Right renal pelvis (tissue), 4 donors: ENCODE measurements at places on chromosomes 12 and 14. TPM values are rescaled to one million over a fixed set of nuclear protein-coding genes. Genes with fewer than 3 reads are reported as not detected.
A peak's percentile ranks its signal among the peaks of the same experiment; 100 is the strongest.

- DNase-seq, result no peak
Observed at GRCh38 chr12:113860059-113860820, 105.9 kb downstream of the RBM19 start.

Gene FAM90A1
- polyA plus RNA-seq, result 1.3 TPM

DNA sequence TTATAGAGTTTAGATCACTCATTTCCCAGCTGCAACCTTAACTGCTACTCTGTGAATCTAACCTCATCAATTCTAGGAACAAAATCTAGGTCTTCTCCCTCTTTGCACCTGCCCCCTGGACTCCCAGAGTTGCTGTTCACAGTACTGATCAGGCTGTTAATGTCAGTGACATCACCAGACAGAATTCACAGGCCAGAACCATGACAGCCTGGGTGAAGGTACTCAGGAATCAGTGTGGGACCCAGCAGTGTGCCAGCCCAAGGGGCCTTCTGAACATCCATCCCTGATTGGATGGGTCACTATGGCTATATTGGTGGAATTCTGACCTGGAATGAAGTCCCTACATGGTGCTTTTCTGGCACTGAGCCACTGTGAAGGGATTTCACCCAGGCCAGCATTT lies 72.8 kb downstream of the CLMN start:
- no peak for DNase-seq

DNA sequence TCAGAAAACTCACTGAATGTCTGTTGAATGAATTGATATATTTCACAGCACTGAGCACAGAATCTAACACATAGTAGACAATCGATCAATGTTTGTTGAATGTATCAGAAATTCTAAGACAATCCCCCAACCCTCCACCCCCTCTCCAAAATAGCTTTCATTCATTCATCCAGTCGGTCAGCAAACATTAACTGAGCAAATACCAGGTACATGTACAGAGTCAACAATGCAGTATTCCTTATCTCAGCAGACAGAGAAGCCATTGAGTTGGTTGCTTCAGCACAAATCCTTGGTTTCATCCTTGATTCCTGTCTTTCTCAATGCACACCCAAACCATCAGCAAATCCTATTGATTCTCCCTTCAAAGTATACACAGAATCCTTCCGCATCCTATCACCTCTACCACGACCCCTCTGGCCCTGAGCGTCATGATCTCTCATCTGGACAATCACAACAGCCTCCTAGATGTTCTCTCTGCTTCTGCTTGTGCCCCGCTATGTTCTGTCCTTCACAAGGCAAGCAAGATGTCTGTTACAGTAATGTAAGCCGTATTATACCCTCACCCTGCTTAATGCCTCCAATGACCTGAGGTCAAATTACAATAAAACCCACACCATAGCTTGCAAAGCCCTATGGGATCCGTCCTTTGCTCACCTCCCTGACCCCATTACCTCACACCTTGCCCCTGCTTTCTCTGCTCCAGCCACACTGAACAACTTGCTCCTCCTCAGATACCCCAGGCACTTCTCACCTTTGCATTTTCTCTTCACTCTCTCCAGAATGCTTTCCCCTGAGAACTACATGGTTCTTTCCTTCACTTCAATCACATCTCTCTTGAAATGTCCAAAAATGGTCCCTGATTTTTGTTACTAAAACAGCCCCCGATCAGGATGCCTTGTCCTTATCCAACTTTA lies 738.1 kb upstream of the TBX3 start:
- DNase-seq, result no peak

- DNase-seq, result no peak
Observed at GRCh38 chr14:100620255-100621100, 33.3 kb upstream of the BEGAIN start.

GRCh38 chr12:45615268-45615667 lies 114.2 kb upstream of the ARID2 start:
- DNase-seq, result no peak

Gene LPAR5
- 1.7 TPM for polyA plus RNA-seq

DNA sequence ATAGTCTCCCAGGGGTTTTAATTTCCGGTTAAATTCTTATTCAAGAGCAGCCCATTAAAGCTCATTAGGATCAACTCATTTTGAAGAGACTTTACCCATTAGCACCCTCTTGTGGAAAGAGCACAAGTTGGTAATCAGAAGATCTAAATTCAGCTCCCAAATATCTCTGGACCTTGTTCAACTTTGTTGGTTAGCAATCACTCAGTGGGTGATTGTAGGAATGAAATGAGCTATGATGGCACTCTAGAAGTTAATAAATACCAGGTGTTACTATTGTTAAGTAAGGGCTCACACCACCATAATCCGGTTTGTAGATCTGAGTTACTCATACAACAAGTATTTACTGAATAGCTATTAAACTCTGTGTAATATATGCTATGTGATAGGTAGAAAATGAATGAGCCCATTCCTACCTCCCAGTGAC lies 42.9 kb downstream of the TRIP11 start:
- peak; percentile 38 for DNase-seq

Gene TAS2R7
- not detected for polyA plus RNA-seq

Gene REM2
- 1.7 TPM for polyA plus RNA-seq

- no peak for DNase-seq
Observed at GRCh38 chr14:99736603-99737371, 52.7 kb downstream of the CYP46A1 start.

GRCh38 chr14:102738373-102739189 lies 38.7 kb upstream of the TRAF3 start:
- no peak for DNase-seq

Gene CCDC59
- 55.7 TPM for polyA plus RNA-seq

Gene GPR84
- not detected for polyA plus RNA-seq

DNA sequence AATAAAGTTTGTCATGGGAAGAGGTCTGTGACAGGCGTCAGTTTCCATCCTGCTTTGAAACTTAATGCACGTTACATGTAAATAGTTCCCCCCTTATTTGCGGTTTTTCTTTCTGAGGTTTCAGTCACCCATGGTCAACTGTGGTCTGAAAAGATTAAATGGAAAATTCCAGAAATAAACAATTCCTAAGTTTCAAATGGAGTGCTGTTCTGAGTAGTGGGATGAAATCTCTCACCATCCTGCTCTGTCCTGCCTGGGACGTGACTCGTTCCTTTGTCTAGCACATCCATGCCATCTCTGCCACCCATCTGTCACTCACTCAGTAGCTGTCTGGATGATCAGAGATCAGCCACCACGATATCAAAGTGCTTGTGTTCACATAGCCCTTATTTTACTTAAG lies 51.3 kb upstream of the DICER1 start:
- DNase-seq, result no peak

DNA sequence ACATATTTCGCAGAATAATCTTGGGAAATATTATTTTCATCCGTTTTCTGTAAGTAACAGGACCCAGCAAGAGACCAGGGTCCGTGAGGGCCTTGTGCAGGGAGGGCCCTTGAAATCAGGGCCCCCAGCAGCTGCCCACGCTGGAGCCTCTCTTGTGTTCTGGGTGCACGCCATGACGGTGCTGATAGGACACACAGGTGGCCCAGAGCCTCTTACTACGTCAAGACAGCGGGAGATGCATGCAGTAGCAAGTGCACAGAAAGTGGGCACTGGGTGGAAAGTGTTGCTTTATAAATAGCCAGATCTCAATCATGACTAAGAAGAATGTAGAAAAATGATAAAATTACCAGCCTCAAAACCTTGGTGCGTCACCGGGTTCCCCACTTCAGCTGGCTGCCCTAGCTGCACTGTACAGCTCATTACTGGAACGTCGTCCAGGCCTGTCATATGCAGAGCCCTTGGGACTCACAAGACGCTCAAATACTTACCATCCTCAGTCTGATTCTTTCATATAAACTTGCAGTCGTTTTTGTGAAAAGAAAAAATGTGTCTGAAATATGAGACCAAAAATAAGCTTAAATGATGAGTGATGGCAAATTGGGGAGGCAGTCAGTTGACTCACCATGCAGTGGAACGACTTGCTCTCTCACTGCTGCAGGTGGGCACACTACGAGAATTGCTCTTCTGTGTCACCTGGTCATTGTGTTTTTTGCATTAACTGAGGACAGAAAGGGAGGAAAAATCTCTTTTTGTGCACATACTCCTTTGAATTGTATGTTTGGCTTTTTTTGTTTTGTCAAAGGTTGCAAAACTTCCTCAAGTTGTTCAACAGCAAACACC lies 68.2 kb downstream of the DDX51 start:
- DNase-seq, result no peak

Gene DUSP6
- polyA plus RNA-seq, result 94.1 TPM

- no peak for DNase-seq
Observed at GRCh38 chr12:51915951-51916350, 8.6 kb downstream of the ACVRL1 start.

DNA sequence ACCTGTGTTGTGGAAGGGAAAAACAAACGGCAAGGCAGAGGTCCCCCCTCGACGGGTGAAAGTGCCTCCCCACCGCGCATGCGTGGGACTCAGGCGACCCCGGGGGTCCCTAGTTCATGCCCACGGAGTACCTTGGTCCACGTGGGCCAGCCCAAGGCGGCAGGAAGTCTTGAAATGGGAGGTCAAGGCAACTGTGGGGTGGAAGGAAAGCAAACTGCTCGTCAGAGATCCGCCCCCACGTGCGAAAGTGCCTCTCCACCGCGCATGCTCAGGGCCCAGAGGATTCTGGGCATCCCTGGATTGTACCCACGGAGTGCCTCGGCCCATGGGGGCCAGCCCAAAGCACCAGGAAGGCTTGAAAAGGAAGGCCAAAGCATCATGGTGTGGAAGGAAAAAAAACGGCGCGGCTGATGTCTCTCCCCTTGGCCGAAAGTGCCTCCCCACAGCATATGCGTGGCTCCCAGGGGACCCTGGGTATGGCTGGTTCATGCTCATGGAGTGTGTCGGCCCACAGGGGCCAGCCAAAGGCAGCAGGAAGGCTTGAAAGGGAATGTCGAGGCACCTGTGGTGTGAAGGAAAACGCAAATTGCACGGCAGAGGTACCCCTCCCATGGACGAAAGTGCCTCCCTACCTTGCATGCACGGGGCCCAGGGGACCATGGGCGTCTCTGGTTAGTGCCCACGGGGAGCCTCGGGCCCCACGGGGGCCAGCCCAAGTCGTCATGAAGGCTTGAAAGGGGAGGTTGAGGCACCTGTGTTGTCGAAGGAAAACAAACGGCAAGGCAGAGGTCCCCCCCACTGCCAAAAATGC lies 369.7 kb downstream of the ALG10 start:
- DNase-seq, result no peak

DNA sequence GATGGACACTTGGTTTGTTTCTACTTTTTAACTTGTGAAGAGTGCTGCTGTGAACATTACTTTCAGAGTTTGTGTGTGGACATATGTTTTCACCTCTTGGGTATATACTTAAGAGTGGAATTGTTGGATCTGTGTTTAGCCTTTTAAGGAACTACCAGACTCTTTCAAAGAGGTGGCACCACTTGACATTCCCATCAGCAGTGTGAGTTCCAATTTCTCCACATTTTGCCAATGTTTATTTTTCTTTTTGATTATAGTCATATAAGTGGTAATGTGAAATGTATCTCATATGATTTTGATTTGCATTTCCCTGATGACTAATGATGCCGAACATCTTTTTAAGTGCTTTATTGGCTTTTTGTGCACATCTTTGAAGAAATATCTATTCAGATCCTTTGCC lies 44.8 kb downstream of the ARHGAP5 start:
- no peak for DNase-seq

DNA sequence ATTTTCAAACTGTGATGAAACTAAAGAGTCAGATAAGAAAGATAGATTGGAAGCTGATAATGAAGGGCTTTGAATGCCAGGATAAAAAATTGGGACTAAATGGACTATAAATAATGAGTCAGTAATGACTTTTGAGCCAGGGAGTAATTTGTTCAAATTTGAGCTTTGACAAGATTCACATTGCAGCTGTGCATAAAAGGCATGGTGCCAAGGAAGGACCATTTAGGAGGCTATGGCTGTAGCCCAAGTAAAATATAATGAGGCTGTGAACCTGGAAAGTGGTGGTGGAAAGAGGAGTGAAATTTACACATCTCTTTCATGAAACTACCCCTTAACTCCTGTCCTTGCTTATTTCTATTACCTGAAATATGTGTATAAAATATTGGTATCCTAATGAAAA lies 218.5 kb downstream of the SLC6A15 start:
- no peak for DNase-seq

- DNase-seq, result no peak
Observed at GRCh38 chr12:26135010-26135420, 10.2 kb upstream of the BHLHE41 start.

GRCh38 chr14:101008631-101009336 lies 105.3 kb upstream of the RTL1 start:
- no peak for DNase-seq

Gene MLEC
- polyA plus RNA-seq, result 173 TPM

DNA sequence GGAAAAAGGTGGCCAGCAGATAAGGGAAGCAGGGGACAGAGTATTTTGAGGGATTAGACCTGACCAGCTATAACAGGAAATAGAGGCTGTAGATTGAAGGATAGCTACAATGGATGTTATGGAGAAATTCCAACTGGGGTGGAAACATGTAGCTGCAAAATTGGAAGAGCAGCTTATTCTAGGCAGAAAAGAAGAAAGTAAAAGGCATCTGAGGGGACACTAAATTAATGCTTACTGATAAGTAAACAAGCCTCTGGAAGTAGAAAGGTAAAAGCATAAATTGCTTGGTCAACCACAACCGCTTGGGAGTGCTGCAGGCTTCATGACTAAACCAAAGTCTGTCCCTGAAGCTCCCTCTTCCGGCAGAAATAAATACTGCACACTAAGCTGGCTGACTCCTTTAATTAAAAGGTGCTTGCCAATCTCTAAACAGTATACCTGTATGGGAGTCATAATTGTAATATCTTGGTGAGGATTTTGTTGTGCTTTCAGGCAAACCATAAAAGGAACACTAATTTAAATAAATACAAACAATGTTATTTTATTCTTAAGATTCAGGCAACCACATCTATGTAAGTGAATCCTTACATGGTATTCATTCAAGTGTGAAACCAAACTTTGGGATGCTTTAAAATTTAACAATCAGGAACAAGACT lies 7.7 kb downstream of the UBC start:
- peak; percentile 91 for DNase-seq
